ENCODE measurements at places on chromosomes 1 and 21.

DNA sequence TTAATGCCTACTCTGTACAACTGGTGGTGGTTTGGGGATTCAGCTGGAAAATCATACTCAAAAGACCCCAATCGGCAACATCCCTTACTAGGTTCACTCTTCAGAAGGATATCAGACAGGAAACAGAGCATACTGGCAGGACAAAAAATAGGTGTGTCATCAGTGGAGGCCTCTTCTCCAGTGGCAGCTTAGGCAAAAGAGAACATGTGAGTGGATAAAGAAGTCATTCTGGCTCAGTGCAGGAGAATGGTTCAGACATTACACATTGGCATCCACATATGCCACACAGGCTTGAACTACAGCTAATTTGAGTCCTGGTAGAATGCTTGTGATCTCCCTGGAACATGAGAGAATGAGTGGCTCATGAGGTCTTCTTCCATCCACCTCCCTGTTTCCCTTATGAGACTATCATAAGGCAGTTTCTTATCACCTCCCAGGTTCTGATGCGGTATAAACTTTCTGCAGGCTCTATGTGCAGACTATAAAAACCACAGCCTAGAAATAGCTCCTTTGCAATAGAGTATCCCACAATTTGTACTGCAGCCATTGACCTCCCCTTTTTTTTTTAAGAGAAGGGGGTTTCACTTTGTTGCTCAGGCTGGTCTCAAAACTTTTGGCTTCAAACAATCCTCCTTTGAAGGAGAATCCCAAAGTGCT, 24.7 kb downstream of the VAMP4 start:
- no peak for DNase-seq

- no peak for DNase-seq
Measured at GRCh38 chr1:66374148-66374547, 159.8 kb upstream of the SGIP1 start.

DNA sequence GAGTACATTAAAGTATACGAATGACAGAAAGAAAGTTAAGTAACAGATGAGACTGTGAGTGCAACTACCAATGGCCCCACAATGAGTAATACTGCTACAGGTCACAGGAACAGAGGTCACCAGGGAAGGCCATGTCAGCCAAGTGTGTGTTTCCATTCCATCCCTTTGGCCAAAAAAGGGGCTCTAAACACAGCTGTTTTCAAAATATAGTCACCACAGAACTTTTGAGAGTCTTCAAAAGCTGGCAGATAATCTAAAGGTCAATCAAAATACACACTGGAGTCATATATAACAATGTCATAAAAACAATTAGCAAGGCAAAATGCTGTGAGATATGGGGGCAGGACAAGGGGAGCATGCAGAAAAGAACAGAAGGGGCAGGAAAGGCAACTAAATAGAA, 10.2 kb downstream of the USP24 start:
- DNase-seq: peak; percentile 43

- DNase-seq: no peak
Measured at GRCh38 chr1:174397261-174397660, 50.5 kb upstream of the GPR52 start.

DNA sequence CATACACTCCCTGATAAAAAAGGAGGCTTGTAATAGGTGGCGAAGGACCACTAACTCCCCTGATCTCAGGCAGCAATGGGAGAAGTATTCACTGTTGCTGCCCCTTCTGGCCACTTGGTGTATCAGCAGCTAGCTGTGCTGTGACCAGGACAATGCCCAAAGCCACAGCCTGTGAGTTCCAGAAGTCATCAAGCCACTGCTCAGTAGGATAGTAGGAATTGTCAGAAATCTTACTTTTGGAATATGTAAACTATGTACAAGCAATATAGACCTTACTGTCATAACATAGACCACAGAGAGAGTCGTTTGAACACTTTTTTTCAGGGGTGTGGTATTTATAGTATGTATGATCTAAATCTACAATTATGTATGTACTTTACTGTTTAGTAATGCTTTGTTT, 248.3 kb upstream of the CAMK1G start:
- peak; percentile 30 for DNase-seq

- DNase-seq: peak; percentile 4
Measured at GRCh38 chr1:60425528-60425927, 352.0 kb upstream of the C1orf87 start.

DNA sequence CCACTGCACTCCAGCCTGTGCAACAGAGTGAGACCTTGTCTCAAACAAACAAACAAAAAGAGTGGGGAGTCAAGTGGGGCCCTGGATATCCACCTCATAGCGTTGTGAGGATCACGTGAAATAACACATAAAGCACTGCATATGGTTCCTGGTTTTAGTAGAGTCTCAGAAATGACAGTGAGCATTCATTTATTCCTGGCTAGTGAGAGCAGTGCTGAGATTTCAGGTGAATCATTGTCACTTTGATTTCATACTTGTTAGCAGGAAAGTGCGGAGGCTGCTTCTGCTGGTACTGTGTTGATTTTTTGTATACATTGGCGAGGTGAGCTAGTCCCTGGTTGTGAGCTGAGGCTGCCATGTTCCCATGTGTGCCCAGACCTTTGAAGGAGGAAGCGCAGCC, 22.9 kb downstream of the ARHGEF10L start:
- no peak for DNase-seq

GRCh38 chr1:201713086-201713810, 115.7 kb upstream of the IPO9 start:
- no peak for DNase-seq

DNA sequence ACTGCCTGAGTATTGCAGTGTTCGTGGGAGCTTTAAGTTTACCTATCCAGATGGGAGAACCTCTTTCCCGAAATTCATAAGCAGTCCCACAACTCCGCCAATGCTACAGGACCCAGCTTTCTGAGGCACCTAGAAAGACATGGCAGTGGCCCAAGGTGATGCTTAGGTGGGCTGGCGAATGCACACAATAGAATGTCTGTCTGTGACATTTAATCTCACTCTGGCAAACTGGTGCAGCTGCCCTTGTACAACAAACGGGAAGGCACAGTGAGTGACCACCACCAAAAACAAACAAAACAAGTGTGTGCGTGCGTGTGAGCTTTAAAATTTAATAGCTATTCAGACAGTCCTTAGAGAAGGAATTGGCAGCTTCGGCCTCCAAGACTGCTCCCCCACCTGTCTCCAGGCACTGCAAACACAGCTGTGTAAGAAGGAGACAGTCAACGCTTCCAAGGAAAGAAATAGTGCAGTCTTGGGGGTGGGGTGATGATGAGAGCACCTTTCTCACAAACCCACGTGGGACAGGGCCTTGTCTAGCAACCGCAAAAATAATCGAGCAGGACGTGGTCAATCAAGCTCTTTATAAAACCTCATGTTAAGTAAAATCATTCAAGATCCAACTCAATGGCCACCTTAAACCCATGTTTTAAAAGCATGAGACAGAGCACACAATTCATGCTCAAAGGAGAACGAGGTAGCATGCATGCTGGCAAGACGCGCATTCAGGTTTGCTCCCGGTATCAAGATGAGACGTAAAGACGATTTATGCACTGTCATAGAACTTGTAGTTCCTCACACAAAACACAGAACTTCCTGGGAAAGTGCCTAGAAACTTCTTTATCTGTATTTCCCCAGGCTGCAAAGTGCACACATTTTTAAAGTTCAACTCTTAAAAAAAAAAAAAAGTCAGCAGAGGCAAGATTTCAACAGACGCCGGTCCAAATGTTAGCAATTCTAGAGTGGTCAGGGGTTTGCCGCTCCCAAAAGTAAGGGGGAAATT, 84.1 kb downstream of the TM2D1 start:
- DNase-seq: no peak

GRCh38 chr1:59146651-59147358, 150.1 kb upstream of the FGGY start:
- DNase-seq: peak; percentile 73

GRCh38 chr1:22594396-22594795, 31.1 kb downstream of the EPHA8 start:
- DNase-seq: no peak

DNA sequence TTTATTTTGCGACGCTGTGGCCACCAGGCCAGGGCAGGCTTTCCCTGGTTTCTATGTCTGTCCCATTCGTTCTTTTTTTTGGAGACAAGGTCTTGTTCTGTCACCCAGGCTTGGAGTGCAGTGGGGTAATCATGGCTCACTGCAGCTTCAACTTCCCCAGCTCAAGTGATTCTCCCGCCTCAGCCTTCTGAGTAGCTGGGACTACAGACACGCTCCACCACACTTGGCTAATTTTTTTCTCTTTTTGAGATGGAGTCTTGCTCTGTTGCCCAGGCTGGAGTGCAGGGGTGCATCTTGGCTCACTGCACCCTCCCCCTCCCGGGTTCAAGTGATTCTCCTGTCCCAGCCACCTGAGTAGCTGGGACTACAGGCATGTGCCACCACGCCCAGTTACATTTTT, 43.4 kb upstream of the WNT4 start:
- DNase-seq: no peak

DNA sequence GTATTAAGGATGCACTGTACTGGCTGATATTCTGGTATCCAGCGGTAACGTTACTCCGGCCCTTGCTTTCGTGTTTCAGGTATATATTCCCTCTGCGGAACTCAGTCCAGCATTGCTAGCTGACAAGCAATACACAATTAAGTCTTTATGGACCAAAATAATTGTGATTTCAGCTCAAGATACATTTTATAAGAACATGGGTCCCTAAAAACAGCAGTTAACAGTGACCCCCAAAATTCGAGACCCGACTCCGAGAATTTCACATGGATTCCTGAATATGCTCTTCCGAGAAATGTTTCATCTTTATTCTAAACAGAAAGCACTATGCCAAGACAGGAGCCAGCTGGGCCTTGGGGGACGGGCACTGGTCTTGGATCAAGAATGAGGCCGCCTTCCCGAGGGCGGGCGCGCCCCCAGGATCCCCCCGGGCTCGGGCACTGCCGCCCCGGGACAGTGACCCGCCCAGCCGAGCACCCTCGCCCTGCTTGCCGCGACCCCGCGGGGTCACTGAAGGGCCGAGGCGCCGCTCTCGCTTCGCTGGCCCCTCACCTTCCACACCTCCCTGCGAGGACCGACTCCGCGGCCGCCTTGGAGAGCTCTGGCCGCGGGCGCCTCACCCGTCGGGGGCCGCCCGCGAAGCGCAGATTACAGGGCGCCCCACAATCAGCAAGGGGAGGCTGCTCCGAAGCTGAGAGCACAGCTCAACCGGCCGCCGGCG, 610 bp downstream of the SCYL3 start:
- DNase-seq: peak; percentile 30

GRCh38 chr1:214833178-214833756, 230.3 kb downstream of the CENPF start:
- no peak for DNase-seq

Measured in GM13977 (cell line).